ENCODE measurements at places on chromosomes 6 and 20. TPM values are rescaled to one million over a fixed set of nuclear protein-coding genes. Genes with fewer than 3 reads are reported as not detected.
A peak's percentile ranks its signal among the peaks of the same experiment; 100 is the strongest.

FGD2 gene
- polyA plus RNA-seq: 6.7 TPM

SYCP2L gene
- polyA plus RNA-seq: 0.13 TPM

MMS22L gene
- 0.73 TPM for polyA plus RNA-seq

TMEM170B gene
- polyA plus RNA-seq: 1.3 TPM

SIRPG gene
- 0.10 TPM for polyA plus RNA-seq

CDH22 gene
- 0.04 TPM for polyA plus RNA-seq

DNA sequence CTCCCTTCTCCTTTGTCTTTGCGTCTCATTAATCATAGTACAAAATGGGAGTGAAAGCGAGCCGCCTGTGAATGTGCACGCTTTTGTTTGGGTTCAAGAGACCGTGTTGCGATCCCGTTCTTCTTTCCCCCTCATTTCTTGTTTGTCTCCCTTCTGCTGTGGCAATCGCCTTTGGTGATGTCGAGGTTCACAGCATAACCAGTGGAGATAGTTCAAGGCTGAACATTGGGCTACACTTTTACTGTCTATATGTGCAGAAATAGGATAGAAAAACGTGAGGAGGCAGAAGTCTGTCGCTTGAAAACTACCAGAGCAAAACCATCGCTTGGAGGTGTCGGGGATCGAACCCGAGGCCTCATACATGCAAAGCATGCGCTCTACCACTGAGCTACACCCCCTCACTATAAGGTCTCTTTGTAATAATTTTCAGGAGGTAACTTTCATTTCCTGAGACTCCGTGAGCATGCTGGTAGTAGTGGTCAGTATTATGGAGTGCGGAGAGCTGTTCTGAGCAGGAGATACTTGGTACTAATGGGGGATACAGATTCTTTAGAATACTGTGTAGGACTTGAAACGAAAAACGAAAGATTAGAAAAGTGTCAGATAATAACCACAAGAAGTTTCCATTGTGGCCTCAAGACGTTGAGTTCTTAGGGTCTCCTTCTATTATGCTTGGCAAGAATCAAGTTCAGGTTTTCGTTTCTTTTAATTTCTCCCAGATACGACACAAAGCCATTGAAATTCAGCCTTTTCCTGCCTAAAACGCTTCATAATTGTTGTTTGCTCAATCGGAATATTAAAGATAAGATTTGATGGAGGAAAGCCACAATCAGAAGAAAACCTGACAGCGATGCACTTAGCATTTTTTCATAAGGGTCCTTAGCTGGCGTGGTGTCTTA is 106.6 kb downstream of the TRIM27 start:
- no peak overlapping the region for H3K4me3 ChIP-seq
- no peak for DNase-seq
- no peaks in the 10 kb centered on the region for H3K36me3 ChIP-seq
- peaks cover 100% of the 10 kb centered on the region for H3K27me3 ChIP-seq

GRCh38 chr6:78192057-78192456 is 539.2 kb downstream of the MEI4 start:
- H3K4me3 ChIP-seq: no peak overlapping the region
- no peaks in the 10 kb centered on the region for H3K27me3 ChIP-seq
- no peaks in the 10 kb centered on the region for H3K36me3 ChIP-seq
- no peak overlapping the region for H3K27ac ChIP-seq
- no peaks in the 10 kb centered on the region for H3K4me1 ChIP-seq

DNA sequence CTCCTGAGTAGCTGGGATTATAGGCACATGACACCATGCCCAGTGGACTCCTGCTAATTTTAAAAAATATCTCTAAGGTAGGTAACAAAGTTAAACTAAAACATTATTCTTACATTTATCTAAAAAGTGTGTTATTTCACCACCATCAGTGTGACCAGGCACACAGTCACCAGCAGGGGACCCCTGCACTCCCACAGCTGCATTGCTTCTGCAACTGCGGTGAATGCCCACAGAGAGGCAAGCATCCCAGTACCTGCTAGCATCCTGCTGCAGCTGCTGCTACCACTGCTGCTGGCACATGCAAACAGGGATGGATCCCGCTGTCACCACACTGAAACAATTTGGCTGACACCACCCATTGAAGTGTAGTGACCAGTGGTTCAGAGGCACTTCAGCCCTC is 21.9 kb upstream of the EPB41L2 start:
- H3K4me1 ChIP-seq: no peaks in the 10 kb centered on the region
- no peak overlapping the region for H3K4me3 ChIP-seq
- H3K36me3 ChIP-seq: no peaks in the 10 kb centered on the region
- no peaks in the 10 kb centered on the region for H3K27me3 ChIP-seq
- H3K27ac ChIP-seq: no peak overlapping the region

- peaks cover 28% of the 10 kb centered on the region for H3K27me3 ChIP-seq
- no peak overlapping the region for H3K27ac ChIP-seq
- no peak overlapping the region for H3K4me3 ChIP-seq
- peaks cover 24% of the 10 kb centered on the region for H3K4me1 ChIP-seq
These were observed 23.9 kb downstream of the PPP1R16B start for GRCh38 chr20:38829296-38829875.

DNA sequence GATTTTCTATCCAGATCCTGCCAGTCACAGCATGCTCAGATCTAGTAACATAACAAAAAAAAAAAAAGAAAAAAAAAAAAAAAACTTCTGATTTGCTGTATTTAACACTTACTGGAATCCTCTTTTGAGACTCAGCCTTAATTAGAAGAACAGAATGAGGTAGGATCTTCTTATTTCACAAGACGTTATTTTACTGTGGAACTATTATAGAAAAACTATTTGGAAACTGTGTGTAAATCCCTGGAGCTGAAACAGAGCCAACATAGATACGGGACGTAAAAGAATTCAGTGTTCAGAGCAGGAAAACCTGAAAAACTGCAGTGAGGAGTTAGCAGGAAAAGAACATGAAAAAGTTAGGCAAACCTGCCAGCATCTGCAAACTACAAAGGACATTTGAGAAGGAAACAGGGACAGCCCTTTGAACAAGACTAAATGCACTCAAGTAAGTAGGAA is 3.4 kb upstream of the ZNF217 start:
- H3K36me3 ChIP-seq: no peaks in the 10 kb centered on the region
- no peaks in the 10 kb centered on the region for H3K4me1 ChIP-seq
- H3K27ac ChIP-seq: peak overlapping the region; percentile 100
- no peaks in the 10 kb centered on the region for H3K27me3 ChIP-seq
- DNase-seq: no peak

GRCh38 chr20:3839328-3839727 is 7.3 kb upstream of the MAVS start:
- no peak for DNase-seq
- H3K27me3 ChIP-seq: no peaks in the 10 kb centered on the region
- no peak overlapping the region for H3K27ac ChIP-seq
- H3K4me3 ChIP-seq: no peak overlapping the region

DNA sequence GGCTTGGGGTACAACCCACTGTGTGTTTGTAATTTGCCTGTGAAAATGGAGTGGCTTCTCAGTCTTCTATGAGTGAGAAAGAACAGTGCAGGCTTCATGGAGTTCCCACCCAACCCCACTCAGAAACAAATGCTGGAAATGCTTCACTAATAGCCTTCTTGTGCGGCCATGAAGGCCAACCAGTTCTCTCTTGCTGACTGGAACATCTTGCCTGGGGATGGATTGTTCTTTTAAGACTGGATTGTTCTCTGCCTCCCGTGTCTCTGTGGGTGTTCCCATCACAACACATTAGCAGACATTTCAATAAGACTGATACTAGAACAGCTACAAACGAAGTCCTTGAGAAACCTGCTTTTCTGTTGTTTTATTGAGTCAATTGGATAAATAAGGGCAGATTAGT is 110.6 kb downstream of the PPP1R14C start:
- no peak for DNase-seq
- H3K36me3 ChIP-seq: no peaks in the 10 kb centered on the region
- H3K4me3 ChIP-seq: no peak overlapping the region
- no peak overlapping the region for H3K27ac ChIP-seq
- H3K4me1 ChIP-seq: peaks cover 21% of the 10 kb centered on the region
- no peaks in the 10 kb centered on the region for H3K27me3 ChIP-seq

- peaks cover 4% of the 10 kb centered on the region for H3K4me1 ChIP-seq
- H3K36me3 ChIP-seq: no peaks in the 10 kb centered on the region
- no peaks in the 10 kb centered on the region for H3K27me3 ChIP-seq
- no peak for DNase-seq
- no peak overlapping the region for H3K27ac ChIP-seq
- no peak overlapping the region for H3K4me3 ChIP-seq
These were observed 36.3 kb downstream of the PLEKHG1 start for GRCh38 chr6:150635906-150636514.

DNA sequence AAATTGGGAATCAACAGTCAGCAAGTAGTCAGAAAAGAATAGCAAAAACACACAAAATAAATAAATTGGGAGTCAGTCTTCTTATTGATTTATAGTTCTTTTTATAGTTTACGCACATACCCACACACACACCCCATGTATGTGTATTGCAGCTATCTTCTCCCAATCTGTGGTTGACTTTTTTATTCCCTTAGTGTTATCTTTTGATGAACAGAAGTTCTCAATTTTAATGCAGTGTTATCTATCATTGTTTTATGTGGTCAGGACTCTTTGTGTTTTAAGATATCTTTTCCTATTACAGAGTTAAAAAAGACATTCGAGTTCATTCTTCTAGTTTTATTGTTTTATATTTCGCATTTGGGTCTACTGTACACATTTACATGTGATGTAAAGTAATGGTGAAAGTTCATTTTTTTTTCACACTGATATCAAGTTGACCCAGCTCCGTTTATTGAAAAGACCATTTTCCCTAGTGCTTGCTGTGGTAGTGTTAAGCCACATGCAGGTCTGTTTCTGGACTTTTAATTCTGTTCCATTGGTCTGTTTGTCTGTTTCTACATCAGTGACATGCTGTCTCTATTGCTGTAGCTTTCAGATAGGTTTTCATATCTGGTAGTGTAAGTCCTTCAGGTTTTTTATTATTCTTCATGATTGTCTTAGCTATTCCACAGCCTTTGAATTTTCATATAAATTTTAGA is 78.4 kb downstream of the ZFAND3 start:
- peaks cover 9% of the 10 kb centered on the region for H3K4me1 ChIP-seq
- H3K27ac ChIP-seq: no peak overlapping the region

DNA sequence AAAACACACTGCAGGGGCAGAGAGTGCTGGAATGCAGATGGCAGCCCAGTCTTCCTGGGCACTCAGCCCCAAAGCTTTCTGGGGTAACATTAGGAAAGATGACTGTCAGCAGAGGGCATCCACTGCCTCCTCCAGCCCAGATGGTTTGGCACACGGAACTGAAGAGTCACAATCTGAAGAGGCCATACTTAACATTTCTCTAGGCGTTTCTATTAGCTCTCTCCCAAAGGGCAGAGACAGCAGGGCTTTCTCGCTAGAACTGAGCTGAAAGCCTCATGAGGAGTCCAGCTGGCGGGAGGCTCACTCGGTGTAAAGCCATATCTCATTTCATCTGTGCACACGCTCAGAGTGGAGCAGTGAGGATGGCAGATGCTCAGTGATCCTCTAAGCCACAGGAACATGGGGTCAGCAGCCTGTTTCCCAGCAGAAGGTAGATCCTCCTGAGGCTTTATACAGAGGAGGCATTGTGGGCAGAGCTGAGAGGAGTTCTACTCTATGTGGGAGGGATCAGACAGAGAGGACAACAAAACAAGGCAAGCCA is 28.1 kb downstream of the ALDH8A1 start:
- H3K4me1 ChIP-seq: no peaks in the 10 kb centered on the region
- H3K27me3 ChIP-seq: no peaks in the 10 kb centered on the region
- H3K27ac ChIP-seq: no peak overlapping the region
- no peak for DNase-seq
- H3K36me3 ChIP-seq: no peaks in the 10 kb centered on the region

DNA sequence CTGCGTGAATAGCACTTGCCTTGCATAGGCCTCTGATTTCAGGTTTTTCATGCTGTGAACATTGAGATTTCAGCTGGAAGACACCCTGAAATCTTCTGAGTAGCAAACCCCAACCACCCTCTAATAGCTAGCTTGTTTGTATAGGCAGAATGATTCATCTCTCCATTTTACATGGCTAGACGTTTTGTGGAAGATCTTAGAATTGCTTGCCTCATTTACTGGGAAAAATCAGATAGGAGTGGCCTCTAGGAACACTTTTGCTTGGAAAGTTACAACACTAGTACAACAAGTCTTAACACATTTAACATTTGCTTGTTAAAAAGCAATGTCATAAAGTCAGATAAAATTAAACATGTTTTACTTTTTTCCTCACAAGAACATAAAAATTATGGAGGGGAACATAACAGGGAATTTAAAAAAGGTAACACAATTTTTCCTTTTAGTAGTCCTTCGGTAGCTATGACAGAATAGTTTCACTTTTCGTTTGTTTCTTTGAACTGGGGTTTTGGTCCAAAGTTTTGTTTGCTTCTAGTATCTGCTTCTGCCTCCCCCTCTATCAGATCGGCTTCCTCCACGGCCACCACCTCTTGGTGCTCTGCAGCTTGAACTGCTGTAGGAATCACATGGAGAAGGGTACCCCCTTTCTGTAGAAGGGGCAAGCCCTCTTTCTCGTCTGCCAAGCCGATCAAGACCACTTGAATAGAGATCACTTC is 102.2 kb upstream of the PTCHD4 start:
- H3K36me3 ChIP-seq: no peaks in the 10 kb centered on the region
- H3K27me3 ChIP-seq: no peaks in the 10 kb centered on the region
- no peak for DNase-seq
- no peaks in the 10 kb centered on the region for H3K4me1 ChIP-seq

DNA sequence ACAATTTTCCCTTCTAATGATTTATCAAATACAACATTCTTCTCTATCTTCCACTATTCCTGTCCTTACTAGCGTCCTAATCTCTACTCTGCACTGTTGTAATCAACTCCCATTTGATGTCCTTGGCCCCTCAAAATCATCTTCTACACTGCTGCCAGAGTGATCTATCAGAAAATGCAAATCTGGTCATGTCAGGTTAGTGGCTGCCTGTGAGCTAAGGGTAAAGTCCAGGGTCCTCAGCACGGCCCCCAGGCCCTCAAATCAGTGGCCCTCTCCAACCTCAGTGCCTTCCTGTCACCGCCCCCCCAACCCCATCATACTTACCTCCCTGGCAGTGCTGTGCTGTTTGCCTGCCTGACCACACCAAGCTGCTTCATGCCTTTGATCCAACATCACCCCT is 3.8 kb downstream of the LYRM4 start:
- H3K4me1 ChIP-seq: peaks cover 5% of the 10 kb centered on the region
- H3K27ac ChIP-seq: no peak overlapping the region
- peaks cover 23% of the 10 kb centered on the region for H3K36me3 ChIP-seq

GRCh38 chr20:41782730-41783406 is 164.7 kb upstream of the CHD6 start:
- no peak overlapping the region for H3K4me3 ChIP-seq
- H3K36me3 ChIP-seq: no peaks in the 10 kb centered on the region
- H3K4me1 ChIP-seq: no peaks in the 10 kb centered on the region
- no peaks in the 10 kb centered on the region for H3K27me3 ChIP-seq

DNA sequence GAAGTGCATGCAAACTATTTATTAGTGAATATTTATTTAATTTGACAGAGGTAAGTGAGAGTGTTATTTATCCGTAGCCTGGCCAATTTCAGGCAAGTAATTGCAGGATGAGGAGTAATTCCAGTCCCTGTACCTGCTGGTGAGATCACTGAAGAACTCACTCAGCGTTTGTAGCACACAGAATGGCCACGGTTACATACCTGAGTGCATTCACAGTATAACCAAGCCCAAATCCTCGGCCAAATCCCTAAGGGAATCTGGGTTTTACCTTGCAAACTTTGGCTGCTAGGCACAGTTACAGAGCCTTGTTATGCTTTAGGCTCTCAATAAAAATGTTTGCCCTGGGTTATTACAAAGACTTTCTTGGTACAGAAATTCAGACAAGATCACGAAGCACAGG is 93.3 kb downstream of the KCNQ5 start:
- H3K27ac ChIP-seq: no peak overlapping the region
- DNase-seq: no peak
- H3K4me1 ChIP-seq: no peaks in the 10 kb centered on the region
- H3K27me3 ChIP-seq: no peaks in the 10 kb centered on the region
- no peak overlapping the region for H3K4me3 ChIP-seq

GRCh38 chr6:142570221-142570671 is 268.4 kb downstream of the ADGRG6 start:
- no peak for DNase-seq
- no peaks in the 10 kb centered on the region for H3K27me3 ChIP-seq
- no peak overlapping the region for H3K4me3 ChIP-seq
- no peak overlapping the region for H3K27ac ChIP-seq

All from heart right ventricle (tissue), 16 donors.